ENCODE measurements at places on chromosomes 5 and 9.

GRCh38 chr9:114284316-114285060 is 38.4 kb upstream of the ORM1 start:
- DNase-seq, result no peak

DNA sequence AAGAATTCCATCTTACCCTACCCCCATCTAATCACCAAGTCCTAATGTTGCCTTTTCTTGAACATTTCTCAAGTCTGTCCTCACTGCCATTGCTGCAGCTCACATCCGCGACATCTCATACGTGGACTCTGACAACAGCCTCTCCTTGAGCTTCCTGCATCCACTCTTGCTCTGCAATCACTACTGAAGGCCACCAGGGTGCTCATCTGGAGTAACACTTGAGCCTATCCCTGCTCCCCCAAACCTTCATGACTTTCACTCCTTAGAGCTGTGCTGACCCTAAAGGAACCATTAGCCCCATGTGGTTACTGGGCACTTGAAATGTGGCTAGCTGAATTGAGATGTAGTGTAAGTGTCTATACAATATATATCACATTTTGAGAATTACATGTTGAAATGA is 46.4 kb upstream of the CTXN3 start:
- no peak for DNase-seq

DNA sequence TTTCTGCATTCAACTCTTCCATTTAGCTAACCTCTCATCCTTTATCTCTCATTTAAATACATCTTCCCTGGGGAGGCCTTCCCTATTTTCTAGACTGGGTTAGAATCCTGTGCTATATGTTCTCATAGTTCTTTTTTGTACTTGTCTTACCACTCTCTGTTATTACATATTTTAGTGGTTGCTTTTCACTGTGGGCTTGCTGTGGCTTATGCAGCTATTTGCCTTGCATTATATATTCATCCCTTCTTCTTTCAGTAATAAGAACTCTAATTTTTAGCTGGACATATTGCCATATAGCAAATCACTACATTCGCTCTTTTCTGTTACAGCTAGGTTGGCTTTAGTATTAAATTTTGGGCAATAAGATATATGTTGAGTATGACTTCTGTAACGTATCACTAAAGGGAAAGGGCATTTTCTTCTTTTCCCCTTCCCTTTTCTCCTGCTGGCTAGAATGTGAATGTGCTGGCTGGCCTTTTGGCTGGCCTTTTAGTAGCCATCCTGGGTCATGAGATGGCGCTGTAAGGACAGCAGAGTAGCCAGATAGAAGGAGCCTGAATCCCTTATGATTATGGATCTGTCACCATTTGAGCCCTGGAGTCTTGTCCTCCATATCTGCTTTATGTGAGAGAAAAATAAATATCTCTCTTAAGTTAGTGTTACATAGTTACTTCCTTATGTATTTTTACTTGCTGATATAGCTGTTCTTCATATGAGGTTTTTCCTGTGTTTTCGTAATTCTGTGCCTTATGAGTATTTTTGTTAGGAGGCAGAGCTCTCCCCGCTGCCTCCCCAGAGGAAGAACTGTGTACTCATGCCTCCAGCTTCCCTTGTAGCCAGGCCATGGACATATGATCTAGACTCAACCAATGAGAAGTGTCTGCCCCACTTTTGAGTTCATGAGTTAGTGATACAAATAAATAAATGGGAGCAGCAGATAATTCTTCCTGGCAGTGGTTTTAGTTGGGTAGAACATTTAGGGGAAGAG is 65.8 kb downstream of the NDUFAF2 start:
- no peak for DNase-seq

DNA sequence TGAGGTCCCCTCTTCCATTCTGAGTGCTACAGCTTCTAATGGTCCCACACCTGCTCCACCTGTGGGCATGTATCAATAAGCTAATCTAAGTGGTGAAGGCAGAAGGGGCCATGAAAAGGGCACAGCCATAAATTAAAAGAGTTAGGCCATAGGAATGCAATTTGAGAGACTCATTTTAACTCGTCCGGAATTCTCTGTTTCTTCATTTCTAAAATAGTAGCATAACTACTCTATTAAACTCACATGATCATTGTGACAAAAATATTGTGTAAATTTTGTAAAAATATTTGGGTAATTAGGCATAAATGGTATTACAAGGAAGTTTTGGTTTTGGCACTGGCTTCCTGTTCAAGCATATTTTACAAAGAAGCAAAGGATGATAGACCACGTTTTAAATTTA is 103.1 kb upstream of the TXNDC8 start:
- DNase-seq, result no peak

GRCh38 chr5:104540448-104540847 is 977.9 kb upstream of the NUDT12 start:
- no peak for DNase-seq

DNA sequence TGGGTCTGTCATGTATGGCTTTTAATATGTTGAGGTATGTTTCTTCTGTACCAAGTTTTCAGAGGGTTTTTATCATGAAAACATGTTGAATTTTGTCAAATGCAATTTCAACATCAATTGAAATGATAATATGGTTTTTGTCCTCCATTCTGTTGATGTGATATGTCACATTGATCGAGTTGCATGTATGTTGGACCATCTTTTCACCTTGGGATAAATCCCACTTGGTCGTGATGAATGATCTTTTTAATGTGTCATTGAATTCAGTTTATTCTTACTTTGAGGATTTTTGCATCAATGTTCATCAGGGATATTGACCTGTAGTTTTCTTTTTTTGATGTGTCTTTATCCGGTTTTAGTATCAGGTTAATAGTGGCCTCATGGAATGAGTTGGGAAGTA is 288.5 kb downstream of the PJA2 start:
- DNase-seq, result no peak

- no peak for DNase-seq
These were observed 97.7 kb downstream of the FNBP1 start for GRCh38 chr9:129945314-129945713.

Data from activated T-cell treated with anti-CD3 and anti-CD28 coated beads for 48 hours (primary cell).